ENCODE measurements at places on chromosomes 3 and 15. TPM values are rescaled to one million over a fixed set of nuclear protein-coding genes. Genes with fewer than 3 reads are reported as not detected.

DNA sequence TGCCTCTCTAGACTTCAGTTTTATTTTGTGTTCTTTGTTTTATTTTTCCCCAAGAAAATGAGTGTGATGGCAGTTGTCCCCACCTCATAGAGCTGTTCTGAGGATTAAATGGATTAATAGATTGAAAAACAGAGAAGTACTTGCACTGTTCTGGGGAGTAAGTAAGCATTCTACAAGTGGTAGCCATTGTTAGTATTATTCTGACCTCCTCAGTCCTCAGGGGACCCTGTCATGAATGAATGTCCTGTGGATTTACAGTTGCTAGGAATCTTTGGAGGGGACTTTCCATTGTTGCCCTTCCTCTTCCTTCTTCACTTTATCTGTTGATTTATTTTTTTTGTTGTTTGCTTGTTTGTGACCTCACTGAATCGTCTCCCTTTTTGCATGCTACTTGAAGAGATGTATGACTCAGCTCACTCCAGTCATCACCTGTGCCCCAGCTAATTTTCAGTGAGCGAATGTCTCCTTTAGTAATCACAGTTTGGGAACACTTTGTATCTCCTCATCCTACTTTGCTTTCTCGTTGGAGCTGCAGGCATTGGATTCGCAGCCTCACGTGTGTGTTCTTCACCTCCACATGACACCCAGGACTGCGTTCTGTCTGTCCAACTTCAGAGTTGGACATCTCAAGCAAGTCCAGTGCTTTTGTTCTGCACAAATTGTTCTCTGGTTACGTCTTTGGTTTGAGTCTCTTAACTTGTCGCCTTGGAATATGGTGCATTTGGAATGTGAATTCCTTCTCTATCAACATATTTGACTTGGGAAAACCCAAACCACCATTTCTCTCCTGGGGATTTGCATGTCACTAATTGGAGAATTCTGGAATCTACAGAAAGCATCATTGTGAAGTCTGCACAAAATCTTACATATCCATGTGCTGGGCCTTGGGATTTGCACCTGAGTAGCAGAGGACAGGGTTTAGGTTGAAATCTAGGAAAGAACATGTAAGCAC is 54.5 kb downstream of the LRTM1 start:
- DNase-seq = no peak

GRCh38 chr15:57522148-57522547 is 69.6 kb upstream of the MYZAP start:
- DNase-seq = no peak

DNA sequence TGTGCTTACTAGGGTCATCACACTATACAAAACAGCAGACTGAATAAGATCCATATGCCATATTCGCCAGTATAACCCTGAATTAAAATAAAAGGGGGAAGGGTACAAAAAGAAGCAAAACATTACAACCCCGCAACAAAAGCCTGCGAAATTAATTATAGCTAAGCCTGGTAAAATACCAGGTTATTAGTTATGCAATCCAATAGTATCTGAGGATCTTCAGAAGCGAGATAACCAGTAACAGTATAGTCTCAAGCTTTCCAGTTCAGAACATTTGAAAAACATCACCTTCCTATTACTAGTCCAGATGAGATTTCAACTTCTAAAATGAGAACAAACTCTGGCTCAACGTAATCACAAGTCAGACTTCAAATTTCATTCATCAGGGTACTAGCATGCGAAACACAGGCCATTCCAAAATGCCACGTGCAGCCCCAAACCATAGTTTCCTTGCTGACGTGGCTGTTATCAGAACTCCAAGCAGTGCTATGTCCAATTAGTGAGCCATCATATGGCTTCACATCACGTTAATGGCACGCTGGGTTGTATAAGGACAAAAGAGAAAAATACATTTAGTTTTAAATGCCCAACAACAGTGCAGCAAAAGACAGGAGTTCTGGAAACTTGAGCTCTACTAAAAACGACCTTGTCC is 1.1 kb downstream of the SSR3 start:
- DNase-seq = no peak

DNA sequence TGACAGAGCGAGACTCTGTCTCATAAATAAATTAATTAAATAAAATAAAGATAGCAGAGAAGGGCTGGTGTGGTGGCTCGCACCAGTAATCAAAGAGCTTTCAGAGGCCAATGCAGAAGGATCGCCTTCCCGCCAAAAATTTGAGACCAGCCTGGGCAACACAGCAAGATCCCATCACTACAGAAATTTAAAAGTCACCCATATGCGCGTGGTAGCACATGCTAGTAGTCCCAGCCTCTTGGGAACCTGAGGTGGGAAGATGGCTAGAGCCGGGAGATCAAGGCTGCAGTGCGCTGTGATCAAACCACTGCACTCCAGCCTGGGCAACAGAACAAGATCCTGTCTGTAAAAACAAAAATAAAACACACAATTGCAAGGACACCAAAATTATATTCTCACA is 9.6 kb downstream of the SMARCC1 start:
- no peak for DNase-seq

- DNase-seq = peak; percentile 42
These were observed 1.1 kb downstream of the PLSCR2 start for GRCh38 chr3:146468234-146468633.

DNA sequence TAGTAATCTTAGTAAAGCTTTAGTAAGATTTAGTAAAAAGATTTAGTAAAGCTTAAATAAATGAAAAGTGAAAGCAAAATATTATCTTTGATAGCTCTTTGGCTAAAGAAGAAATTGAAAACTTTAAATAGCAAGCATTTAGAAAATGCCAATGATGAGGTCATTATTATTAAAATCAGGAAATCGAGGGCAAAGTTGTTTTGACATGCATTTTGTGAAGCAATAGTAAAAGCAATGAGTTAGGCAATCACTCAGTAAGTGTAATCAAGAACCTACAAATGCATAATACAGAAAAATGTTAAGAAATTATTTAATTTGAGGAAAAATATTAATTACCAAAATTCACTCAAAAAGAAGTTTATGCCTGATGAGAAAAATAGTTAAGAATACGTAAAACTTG is 280.3 kb upstream of the MME start:
- DNase-seq = no peak

GRCh38 chr3:71168121-71168721 is 415.3 kb downstream of the FOXP1 start:
- DNase-seq = peak; percentile 49

- DNase-seq = no peak
These were observed 1.1 kb downstream of the SLC24A5 start for GRCh38 chr15:48121849-48122248.

DNA sequence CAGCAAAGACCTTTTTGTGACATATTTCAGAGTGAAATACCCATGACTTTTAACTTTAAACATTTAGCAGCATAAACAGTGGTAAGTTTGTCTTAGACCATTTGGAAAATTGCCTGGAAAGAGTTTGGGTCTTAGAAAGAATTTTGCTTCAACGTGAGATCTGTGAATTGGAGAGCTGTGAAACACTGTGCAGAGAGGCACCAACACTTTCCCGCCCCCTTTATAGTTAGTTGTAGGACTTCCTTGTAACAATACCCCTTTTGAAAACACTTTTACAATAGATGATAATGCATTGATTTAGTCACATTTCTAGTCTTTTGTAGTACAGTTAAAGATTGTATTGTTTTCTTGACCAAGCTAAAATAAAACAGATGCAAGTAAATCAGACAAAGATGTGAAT is 43.5 kb upstream of the MBNL1 start:
- DNase-seq = no peak

- peak; percentile 7 for DNase-seq
These were observed 84.3 kb downstream of the ARPP21 start for GRCh38 chr3:35723480-35724097.

GRCh38 chr3:8653800-8654408 is 9.3 kb upstream of the SSUH2 start:
- DNase-seq = no peak

DNA sequence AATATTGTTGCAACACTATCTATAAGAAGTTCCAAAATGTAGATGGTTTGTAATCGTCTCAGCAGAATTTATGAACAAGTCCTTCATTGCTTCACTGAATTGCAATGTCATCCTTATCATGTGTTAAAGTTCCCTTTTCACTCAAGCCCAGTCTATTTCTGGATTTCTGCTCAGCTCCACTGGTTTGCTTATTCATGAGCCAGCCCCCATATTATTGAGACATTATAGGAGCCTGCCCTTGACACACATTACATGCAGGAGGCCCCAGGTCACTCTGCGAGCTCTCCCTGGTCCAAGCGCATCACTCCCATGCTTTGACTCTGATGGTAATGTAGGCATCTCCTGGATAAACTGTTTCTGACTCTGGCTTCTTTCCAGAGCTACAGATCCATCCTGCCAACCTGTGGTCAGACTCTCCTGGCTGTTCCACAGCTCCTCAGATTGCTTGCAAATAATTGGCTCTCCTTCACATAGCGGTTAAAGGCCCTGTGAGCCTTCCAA is 56.9 kb downstream of the ABTB1 start:
- DNase-seq = no peak

DNA sequence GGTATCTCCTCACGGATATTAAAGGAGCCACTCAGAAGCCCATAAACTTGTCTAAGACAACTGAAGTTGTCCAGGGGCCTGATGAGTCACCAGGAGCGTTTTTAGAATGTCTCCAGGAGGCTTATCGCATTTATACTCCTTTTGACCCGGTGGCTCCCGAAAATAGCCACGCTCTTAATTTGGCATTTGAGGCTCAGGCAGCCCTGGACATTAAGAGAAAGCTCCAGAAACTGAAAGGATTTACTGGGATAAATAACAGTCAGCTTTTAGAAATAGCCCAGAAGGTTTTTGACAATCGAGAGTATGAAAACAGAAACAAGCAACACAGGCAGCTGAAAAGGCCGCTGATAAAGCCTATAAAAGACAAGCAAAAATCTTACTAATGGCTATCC is 4.1 kb downstream of the DET1 start:
- no peak for DNase-seq

DNA sequence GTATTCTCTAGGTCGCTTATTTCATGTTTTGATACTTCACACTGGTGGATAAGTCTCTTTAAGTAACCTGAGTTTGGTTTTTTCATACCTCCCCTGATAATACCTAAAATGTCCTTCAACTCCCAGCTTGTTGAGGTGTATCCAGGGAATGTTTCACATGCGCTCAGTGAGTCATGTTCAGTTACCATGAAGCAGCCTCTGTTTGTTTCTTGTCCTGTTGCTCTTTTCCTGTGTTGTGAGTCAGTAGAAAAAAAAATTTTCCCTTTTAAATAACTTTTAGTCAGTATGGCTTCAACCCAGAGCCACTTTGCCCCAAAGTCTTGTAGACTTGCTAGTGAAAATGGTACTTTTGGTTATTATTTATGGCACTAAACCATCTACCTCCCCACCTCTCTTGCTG is 278.4 kb upstream of the ZPLD1 start:
- no peak for DNase-seq

GRCh38 chr3:156024904-156025533 is 95.4 kb upstream of the KCNAB1 start:
- no peak for DNase-seq

GRCh38 chr3:125261031-125261430 is 48.5 kb upstream of the SLC12A8 start:
- no peak for DNase-seq

DNA sequence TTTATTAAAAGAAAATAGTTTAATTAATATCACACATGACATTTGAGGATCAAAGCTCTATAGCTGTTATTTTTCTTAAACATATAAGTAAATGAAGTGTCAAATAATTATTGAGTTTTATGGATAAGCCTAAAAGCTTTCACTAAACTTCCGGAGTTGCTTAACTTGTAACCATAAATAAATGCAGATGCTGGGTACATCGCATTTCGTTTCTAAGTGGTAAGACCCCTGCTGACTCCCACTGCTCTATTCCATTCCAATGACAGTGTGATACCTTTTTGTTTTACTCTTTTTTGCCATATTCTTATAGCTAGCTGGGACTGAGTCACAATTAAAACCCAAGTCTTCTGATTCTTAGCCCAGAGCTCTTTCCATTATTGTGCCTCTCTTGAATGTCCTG is 411.1 kb downstream of the SOX2 start:
- no peak for DNase-seq

DNA sequence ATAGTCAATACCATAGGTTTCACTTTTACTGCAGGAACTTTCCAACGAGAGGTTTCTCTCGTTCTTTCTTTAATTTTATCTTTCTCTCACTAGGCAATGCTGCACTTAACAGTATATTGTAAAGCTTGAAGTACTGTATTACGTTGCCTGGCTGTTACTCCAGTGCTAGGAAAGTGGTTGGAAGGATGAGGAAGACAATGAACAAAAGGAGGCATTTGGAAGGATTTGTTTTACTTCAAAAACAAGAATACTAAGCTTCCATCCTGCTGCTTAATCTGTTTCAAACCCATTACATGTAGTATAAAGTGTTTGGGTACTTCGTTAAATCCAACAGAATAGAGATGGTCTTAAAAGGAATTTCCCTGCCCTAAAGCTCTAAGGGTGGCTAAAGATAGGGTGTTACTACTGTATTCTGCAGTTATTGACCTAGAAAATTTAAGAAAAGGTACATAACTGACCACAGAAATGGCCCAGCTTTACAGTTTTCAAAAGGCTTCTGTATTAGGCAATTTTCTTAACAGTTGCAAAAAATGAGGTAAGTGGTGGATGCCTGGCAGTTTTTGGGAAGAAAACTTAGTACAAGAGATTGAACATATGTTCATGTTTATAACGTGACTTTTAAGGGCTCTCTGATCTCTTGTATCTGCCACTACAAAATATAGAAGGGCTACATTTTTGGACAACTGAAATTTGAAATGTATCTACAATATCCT is 785 bp upstream of the IFT57 start:
- DNase-seq = no peak

GRCh38 chr3:112389961-112390360 is 57.0 kb downstream of the CD200 start:
- no peak for DNase-seq

- DNase-seq = no peak
These were observed 42.7 kb downstream of the SERP1 start for GRCh38 chr3:150503402-150504099.

PRRT3 gene
- 4.6 TPM for polyA plus RNA-seq

CD200R1 gene
- 1.5 TPM for polyA plus RNA-seq

PARP15 gene
- 1.2 TPM for polyA plus RNA-seq

RPL32 gene
- 2,940 TPM for polyA plus RNA-seq

QTRT2 gene
- 32.2 TPM for polyA plus RNA-seq

LRRC31 gene
- not detected for polyA plus RNA-seq

PLSCR5 gene
- not detected for polyA plus RNA-seq

ADCY5 gene
- polyA plus RNA-seq = 13.6 TPM

C15orf61 gene
- 4.0 TPM for polyA plus RNA-seq

Measured in left lung (tissue), 14 donors.